NCI-H510A treated with DMSO at 0.1 percent for 48 hours (cell line): ENCODE measurements at places on chromosomes 2 and 18.

DNA sequence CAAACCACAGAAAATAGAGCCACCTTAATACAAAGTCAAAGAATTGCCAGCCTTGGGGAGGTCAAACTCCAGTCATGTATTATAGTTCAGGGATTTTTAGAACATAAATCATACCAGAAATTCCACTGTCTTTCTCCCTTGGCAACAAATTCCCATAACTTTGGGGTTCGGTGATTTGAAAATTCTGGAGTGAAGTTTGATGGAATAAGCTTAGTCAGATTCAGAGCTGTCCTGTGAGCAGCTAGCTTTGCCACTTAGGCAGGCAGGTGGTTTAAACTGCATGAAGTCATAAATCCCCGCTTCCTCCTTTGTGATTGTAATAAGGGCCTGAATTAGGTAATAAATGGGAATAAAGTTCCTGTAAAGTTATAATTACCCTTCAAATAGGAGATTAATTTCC, 457.0 kb upstream of the HNMT start:
- DNase-seq, result peak; percentile 51

GRCh38 chr18:22254088-22254487, 84.7 kb downstream of the GATA6 start:
- DNase-seq, result no peak

GRCh38 chr2:226660526-226660925, 139.1 kb downstream of the IRS1 start:
- DNase-seq, result no peak

- no peak for DNase-seq
Measured at GRCh38 chr18:77178559-77178958, 46.0 kb upstream of the MBP start.

DNA sequence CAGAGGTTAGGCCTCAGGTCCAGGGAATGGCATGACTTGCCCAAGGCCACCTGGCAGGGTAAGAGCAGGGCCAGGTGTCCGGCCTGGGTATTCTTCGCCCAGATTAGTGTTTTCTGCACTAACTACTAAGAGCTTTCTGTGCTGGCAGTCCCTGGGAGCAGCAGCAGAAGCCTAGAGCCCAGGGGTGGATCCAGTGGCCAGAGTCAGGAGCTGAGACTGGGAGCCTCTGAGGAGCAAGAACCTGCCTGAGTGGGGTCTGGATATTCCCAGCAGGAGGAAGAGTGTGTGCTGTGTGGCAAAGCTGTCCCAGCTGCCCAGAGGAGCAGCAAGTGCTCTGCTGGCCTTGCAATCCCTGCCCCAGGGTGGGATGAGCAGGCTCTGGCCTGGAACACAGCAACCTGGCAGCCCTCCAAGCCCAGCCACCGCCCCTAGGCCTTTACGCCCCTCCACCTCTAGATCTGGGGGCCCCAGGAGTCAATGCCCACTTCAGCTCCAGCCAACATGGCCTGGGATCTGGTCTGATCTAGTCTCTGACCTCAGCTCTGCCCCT, 30.7 kb upstream of the GPAT2 start:
- DNase-seq, result no peak

- DNase-seq, result no peak
Measured at GRCh38 chr2:204360218-204361007, 184.9 kb upstream of the PARD3B start.

DNA sequence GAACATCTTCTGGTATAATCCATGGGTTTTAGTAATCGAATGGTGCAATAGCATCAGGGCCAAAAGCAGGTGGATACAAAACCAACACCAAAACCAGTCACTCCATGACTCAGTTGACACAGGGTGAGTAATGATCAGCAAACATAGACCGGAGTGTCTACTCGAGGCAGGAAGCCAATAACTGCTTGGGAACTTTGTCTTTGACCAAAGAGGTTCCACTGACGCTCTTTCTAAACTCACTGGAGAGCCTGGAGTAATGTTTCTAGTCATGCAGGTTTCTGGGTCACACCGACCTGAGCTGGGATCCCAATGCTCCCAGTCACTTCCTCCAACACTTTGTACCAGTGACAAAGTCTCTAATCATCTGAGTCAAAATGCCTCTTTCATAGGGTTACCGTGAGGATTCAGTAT, 30.9 kb downstream of the MREG start:
- peak; percentile 82 for DNase-seq

GRCh38 chr2:69389271-69389670, 2.2 kb upstream of the GFPT1 start:
- DNase-seq, result no peak

DNA sequence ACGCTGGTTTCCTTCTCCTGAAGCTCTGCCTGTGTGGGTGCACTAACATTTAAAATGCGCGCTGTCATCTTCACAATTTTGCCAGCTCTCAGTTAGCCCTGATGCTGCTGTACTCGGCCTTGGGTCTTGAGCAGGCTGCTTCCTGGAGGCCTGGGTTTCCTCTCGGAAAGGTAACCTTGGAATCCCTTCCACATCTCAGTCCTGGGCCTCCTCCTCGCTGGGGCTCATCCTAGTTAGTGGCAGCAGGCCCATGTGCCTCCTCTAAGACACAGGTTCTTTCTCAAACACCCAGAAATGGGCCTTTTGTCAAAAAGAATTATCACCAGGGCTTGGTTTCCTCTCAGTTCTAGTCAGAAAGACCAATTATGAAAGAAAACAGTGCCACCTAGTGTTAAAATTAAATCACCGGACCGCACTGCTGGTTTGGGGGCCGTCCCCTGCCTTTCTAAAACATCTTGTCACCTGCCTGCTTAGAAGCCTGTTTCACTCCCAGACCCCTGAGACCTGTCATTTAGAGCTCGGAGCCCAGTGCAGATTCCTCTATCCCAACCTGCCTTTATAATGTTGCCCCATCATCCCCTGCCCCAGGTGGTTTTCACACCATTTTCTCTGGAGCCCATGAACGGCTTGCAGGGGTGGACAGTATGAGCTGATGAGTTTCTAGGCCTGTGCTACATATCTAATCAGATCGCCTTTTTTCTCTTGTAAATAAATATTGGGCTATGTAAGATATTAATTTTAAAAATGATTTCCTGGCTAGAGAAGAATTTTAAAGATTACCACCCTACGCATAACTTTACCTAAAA, 42.4 kb downstream of the HK2 start:
- DNase-seq, result peak; percentile 52

GRCh38 chr2:109401370-109401769, 212.4 kb downstream of the SEPTIN10 start:
- no peak for DNase-seq

GRCh38 chr18:61820882-61821281, 71.9 kb downstream of the RNF152 start:
- DNase-seq, result no peak

DNA sequence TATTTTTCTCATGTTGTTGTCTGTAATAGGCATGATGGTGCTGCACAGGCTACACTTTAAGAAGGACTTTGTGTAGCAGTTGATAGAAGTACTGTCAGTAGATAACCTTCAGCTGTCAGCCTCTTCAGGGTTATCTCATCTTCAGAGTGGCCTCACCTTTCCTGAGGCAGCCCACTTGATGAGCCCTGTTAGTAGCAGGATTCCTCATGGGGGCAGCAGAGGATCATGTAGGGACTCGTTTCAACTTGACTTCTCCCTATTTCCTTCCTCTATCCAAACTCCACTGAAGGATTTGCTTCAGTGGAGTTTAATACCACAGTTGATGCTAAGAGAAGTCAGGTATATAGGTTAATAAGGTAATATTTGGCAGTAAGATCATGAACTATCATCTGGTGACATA, 530.3 kb upstream of the FSIP2 start:
- DNase-seq, result peak; percentile 36
